Foreskin keratinocyte (primary cell): ENCODE measurements at places on chromosomes 6 and 20. TPM values are rescaled to one million over a fixed set of nuclear protein-coding genes. Genes with fewer than 3 reads are reported as not detected.

GRCh38 chr6:3386374-3386857, 70.4 kb downstream of the SLC22A23 start:
- no peak for DNase-seq

DNA sequence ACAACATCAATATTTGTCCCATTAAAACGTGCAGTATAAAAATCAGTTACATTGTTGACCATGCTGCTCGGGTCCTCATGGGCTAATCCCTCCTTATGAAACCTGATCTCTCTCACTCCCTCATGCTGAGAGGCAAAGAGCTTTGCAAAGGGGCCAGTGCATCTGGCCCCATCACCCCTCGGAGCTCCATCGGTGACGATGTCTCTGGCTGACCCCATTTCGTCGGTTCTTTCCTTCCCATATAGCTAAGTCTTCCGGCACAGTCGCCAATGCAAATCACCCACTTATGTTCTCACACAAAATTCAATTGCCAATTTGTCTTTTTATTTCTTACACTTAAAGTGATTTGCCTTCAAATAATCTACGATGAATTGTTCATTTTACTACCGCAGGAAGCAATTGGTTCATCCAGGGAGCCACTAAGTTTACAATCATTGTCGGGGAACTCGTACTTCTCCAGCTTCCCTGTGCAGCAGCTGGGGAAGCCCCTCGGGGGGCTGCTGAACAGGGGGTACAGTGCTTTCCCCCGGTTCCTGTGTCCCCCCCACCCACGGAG, 199.8 kb upstream of the CDH4 start:
- no peak for DNase-seq

GRCh38 chr6:105786890-105787655, 299.1 kb upstream of the PRDM1 start:
- DNase-seq = no peak

OR11A1 gene
- not detected in 2 replicates for total RNA-seq

- peak; percentile 79 for DNase-seq
These were observed 15.7 kb downstream of the ATP9A start for GRCh38 chr20:51752343-51752951.

- no peak for DNase-seq
These were observed 73.5 kb upstream of the CDH4 start for GRCh38 chr20:61178551-61179071.

CCM2L gene
- total RNA-seq = not detected in 2 replicates

GRCh38 chr6:6230286-6230685, 90.2 kb downstream of the F13A1 start:
- DNase-seq = no peak

DNA sequence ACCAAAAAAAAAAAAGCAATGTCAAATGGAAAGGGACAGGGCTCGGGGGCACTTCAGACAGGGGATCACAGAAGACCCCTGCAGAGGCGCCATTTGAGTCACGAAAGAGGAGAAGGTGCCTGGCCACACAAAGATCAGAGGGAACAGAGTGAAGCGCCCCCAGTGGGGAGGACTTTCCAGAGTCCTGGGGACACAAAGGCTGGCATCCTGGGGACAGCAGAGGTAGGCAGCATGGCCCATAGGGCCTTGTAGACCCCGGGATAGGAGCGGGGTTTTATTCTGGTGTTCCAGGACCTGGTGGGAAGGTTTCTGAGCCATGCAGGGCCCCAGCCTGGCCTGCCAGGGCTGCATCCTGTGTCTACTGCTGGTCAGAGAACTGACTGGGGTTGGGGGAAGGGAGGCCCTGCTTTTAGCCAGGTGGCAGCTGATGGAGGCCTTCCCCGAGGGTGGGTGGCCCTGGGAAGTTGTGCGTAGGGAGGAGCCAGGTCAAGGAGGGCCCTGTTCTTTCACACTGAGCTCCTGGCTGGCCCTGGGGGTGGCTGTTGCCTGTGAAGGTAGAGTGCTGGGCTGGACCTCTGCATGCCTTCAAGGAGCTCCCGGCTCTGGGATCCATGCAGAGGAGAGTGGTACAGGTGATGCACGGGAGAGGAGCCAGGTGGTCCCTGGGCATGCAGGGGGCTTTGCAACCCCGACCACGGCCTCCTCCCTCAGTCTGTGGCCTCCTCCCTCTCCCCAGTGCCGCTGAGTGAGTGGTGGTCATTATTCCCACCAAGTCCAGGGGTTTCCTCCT, 117.9 kb downstream of the CDH4 start:
- no peak for DNase-seq

DNA sequence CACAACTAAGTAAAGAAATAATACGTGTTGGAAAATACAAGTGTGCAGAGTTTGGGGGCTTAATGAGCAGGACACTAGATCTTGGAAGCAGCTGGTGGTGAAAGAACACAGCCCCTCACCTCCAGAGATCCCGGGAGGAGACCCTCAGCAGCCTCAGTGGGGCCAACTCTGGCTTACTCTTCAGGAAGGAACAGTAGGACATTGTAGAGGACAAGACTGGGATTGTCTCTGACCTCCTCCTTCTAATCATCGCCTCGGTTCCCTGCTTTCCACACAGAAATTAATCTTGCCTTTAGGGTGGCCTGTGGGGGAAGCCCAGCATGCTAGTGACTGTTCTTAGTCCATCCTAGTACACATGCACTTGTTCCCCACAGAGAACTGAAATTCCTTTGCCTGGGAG, 130.7 kb downstream of the AKAP7 start:
- no peak for DNase-seq

GRCh38 chr6:149271348-149272340, 45.9 kb upstream of the TAB2 start:
- DNase-seq = no peak

ELOVL2 gene
- 0.10 and 0.18 TPM in 2 replicates for total RNA-seq

DNA sequence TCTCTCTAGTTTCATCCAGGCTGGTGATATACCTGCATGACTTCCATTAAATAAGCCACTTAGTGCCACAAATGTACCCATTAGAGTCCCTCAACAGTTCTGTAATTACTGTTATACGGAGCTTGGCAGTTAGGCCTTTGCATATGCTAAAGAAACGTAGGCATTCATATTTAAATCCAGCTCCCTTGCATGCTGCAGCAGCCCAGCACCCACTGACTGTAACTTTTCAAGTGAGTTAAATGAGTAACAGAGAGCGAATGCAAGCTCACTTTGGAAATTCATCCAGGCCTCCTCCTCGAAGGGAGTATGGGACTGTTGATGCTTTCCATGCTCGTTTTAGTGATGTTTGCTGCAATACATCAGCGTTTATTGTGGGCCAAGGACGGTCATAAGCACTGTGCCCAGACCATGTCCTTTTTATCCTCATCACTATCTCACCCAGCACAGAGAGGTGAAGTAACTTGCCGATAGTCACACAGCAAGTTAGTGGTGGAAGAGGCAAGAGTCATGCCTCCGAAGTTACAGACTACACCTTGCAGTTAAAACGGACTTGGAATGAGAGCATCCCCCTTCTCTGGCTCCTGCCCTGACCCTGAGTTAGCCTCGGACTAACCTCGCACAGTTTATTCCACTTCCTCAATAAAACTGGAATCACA, 179.4 kb upstream of the PDE10A start:
- no peak for DNase-seq

DNA sequence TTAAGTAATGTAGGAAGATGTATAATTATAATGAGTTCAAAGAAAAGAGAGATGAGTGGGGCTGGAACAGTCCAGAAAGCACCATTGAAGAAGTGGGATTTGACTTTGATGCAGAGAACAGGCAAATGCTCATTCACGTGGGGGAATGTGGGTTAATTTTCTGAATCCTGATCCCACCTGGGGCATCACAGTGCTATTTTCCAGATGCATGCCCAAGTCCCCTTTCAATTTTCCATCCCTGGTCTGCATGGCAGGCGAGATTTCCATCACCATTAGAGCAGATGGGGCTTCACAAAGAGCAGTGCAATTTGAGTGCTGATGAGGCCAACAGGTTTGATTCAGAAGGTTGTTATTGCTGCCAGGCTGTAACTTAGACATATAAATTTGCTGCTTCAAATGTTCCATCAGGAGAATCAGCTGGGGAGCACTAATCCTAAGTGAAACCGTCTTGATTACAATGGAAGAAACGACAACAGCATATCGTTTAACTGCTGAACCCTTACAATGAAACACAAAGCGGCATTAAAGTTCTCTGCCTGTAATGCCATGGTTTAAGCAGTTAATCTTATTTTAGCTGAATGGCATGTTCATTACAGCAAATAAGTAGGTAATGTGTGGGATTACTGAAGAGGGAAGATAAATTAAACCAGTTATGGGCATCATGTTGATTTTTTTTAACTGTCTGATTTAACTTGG, 45.2 kb downstream of the OSTM1 start:
- no peak for DNase-seq

MAS1 gene
- not detected in 2 replicates for total RNA-seq

DNA sequence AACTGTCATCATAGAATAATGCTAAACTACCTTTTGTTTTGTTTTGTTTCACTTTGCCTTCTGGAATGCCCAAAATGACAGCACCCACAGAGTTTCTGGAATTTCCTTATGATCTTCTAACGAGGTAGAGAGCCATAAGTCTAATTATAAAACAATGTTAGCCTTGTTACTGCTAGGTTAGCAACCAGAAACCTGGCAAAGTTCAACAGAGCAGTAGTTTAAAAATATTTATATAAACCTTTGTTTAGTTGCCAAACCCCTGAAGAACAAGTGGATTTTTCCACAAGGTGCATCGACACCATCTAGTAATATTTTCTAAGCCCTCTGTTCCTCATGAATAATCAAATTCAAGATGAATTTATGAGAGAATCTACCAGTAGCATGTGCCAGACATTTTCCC, 27.6 kb upstream of the IPCEF1 start:
- DNase-seq = no peak

GRCh38 chr6:160520043-160520904, 143.8 kb downstream of the LPA start:
- no peak for DNase-seq

DNA sequence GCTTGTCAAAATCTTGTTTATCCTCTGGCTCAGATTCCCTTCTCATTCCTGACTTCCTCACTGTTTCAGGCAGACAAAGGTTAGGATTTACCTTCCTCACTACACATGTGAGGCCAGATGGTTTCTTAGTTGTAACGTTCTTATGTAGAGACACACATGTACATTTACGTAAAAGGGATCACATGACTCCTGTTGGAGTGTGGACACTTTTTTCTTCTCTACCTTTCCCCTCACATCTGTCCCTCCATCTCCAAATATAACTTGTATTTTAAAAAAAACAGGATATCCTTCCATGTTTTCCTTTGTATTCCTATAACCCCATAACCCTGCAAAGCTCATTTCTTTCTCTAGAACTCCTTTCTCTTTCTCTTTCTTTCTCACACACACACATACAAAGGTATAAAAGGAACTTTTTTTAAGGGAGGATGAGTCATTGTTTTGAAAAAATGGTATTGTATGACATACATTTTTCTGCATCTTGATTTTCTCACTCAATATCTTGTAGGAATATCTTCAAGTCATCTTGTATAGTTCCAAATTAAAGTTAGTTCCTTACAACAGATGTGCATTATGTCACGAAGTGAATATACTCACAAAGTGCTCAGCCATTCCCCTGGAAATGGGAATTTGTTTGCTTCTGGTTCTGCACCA, 78.2 kb upstream of the SULF2 start:
- DNase-seq = no peak

DNA sequence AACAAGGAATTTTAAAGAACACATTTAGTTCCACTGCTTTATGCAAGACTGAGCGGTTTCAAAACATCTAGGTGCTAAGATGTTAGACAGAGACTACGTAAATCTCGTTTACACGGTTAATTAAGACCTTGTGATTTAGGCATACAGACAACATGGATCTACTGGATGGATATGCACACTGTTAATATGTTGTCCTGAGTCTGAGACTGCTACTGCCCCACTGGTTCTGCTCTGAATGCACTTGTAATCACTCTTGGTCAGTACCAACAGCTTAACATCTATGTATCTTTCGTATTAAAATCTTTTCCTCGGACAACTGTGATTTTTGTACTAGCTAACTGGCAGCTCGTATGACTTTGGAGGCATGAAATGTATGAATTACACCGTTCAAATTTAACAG, 3.1 kb downstream of the MAN1A1 start:
- DNase-seq = no peak

DNA sequence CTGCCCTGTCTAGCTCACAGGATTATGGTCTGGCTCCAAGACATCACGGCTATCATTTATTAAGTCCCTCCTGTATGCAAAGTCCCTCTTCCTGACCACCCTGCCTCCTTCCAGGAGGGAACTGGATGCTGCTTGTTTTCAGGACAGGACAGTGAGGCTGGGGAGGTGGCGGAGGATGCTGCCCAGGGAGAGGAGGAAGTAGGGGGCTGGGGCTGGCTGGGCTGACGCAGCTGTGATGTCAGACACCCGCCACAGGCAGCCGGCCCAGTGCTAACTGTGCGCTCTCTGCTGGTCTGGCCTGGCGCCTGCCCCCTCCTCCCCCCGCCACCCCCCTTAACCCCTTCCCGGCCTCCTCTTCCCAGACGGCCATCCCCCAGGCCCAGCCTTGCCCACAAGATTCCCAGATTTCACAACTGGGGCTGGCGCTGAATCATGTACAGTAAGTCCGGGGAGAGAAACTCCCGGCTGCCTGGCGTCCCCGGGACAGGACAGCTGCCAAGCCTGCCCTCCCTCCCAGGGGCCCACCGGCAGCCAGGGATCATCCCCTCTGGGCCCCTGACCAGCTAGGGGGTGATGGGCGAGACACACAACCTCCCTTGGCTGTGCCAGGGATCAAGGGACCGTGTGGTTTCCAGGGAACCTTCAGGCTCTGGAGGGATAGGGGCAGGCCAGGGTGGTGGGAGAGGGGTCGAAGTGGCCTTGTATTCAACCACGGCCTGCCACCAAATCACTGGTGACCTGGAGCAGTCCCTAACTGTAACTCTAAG, 118.1 kb downstream of the CEBPB start:
- peak; percentile 64 for DNase-seq

NRN1 gene
- total RNA-seq = not detected in 2 replicates

WFDC5 gene
- 0.51 and 0.53 TPM in 2 replicates for total RNA-seq

GRCh38 chr6:167764713-167765479, 61.8 kb upstream of the AFDN start:
- DNase-seq = no peak

DNA sequence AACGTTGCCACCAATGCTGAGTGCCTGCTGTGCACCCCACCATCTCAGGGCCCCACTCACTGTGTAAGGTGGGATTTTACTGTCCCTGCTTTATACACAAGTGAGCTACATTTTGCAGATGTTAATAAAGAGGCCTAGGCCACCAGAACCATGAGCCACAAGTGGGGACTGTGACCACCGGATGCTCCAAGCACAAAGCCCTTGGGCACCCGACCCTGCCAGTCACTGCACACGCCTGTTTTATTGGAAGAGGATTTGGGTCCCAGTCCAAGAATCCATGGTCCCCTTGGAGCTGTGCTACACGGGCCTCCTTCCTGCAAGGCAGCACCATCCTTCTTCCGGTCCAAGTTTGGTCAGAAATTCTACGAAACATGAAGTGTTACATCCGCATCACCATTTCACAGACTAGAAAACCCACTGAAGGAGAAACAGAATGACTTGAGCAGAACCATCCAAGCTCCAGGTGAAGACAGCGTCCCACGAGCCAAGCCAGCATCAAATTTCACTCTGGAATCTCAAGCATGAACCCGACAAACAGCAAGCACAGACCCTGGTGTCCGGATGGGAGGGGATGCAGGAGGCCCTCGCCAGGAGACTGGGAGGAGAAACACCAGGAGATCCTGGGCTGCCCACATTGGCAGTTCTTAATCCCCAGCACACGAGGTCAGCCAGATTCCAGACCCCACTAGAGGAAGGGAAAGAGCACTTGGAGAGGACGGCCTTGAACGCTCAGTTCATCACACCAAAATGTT, 226.9 kb downstream of the DLL1 start:
- DNase-seq = no peak

GRCh38 chr6:134295953-134296553, 21.9 kb downstream of the SGK1 start:
- peak; percentile 86 for DNase-seq
